ENCODE measurements at places on chromosomes 7 and 10.

DNA sequence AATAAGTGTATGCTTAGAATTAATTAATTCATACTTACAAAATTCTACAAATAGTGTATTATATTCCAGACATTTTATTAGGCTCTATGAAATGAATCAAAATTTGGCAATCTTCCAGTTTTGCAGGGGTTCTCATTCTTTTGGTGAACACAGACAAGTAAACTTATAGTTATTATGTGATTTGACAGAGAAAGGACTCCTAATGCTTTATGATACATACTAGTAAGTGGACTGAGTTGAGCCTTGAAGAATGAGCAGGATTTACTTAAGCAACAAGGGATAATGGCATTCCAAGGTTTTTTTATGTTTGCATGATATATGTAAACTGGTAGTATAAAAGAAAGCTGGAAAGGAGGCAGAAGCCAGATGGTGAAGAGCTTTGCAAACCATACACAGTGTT, 145.7 kb upstream of the FERD3L start:
- DNase-seq = peak; percentile 59

GRCh38 chr7:85705076-85705475, 518.2 kb upstream of the SEMA3D start:
- DNase-seq = no peak

DNA sequence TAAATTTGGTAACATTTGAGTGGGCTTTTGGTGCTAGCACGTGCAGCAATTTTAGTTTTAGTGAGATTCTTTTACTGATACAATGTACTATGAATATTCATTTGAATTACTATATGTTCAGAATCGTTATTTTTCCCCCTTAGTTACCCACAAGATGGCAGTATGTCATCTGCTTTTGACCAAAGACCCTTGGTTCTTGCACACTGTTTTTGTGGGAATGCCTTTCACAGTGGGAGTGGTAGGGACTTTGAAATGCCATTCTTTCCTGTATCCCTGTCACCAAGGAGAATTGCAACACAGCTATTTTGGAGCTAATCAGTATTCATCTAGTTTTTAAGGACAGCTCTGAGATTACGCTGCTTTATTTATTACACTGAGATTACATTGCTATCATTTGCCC, 40.6 kb downstream of the SEC23IP start:
- DNase-seq = peak; percentile 4

- DNase-seq = no peak
Observed at GRCh38 chr7:154424350-154424749, 372.2 kb downstream of the DPP6 start.

GRCh38 chr10:97140049-97140846, 45.5 kb downstream of the SLIT1 start:
- DNase-seq = no peak

DNA sequence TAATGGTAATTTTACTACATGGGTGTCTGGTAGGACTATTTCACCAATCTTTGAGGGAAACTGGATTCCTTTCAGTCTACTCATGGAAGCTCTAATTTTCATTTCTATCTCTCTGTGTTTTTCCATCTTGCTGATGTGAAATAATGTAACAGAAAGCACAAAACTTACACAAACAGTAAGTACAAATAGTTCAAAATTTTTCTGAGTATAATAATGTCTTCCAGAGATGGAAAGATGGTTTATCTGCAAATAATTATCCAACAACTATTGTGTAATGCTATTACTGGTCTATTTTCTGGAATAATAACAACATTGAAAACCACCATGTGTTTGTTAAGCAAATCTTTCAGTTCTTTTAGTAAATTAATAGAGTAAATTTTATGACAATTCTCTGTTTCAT, 565.8 kb upstream of the MGMT start:
- no peak for DNase-seq

- no peak for DNase-seq
Observed at GRCh38 chr7:50970092-50970491, 187.4 kb upstream of the GRB10 start.

DNA sequence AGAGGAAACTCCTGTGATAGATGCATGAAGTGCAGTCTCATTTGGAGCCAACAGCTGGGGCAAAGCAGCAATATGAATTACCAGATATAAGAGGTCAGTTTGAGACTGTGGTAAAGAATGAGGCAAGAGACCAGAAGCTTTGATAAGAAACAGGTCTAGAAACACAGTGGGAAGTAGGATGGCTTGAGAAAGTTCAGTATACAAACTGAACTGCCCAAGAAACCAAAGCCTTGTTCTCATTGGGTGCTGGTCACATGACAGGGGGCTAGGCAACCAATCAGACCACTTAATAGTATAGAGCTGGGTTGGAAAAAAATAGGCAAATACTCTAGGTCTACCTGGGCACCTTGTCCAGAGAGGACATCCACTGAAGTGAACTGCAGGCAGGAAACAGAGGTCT, 46.2 kb upstream of the PLCE1 start:
- DNase-seq = no peak

All from COLO829 (cell line).